SK-N-SH (cell line): ENCODE measurements at places on chromosomes 3 and 15. TPM values are rescaled to one million over a fixed set of nuclear protein-coding genes. Genes with fewer than 3 reads are reported as not detected.

GRCh38 chr3:89467898-89468363 lies 360.5 kb downstream of the EPHA3 start:
- no peak overlapping the region for H3K27ac ChIP-seq
- no peak for DNase-seq
- H3K36me3 ChIP-seq: no peaks in the 10 kb centered on the region
- H3K4me3 ChIP-seq: no peak overlapping the region
- H3K4me1 ChIP-seq: no peaks in the 10 kb centered on the region

DNA sequence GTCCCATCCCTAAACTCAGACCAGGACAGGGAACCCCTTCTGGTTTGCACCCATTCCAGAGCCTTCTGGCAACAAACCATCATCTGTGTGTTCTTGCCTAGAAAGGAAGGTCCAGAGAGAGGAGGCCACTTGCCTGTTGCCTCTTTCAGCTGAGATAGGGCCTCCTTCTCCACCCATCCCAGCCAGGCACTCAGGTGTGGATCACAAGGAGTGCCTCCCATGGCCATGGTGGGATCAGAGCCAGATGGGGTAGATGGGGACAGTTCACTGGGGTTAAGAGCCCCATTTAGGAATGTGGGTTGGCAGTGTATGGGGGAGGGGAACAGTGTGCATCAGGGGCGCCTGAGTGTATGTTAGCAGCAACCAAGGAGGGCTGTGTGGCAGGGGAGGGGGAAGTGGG lies 8.9 kb upstream of the CTDSPL start:
- no peak overlapping the region for H3K27ac ChIP-seq
- DNase-seq: no peak
- no peak overlapping the region for H3K4me3 ChIP-seq
- H3K27me3 ChIP-seq: no peaks in the 10 kb centered on the region
- H3K4me1 ChIP-seq: no peaks in the 10 kb centered on the region

DNA sequence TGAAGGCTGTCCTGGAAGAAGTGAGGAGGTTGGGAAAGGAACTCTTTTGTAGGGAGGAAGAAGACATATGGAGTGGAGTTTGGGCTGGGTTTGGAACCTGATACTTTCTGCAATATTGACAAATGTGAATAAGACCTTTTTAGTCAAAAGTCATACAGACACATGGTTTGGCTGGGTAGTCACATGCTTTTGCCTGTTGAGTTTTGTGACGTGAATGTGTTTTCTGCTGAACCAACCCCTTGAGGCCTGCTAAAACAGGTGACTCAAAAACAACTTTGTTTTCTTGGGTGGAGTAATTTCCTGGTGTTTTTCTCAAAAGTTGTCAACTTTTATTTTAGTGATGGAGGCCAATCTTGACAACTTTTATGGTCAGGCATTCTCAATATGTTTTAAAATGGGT lies 39.4 kb upstream of the CCR4 start:
- no peaks in the 10 kb centered on the region for H3K36me3 ChIP-seq
- H3K27me3 ChIP-seq: no peaks in the 10 kb centered on the region
- no peaks in the 10 kb centered on the region for H3K4me1 ChIP-seq
- H3K4me3 ChIP-seq: no peak overlapping the region; the same call in 1 of the 2 replicates

GRCh38 chr15:70523616-70524015 lies 239.7 kb downstream of the UACA start:
- no peak overlapping the region for H3K4me3 ChIP-seq
- H3K36me3 ChIP-seq: no peaks in the 10 kb centered on the region

DNA sequence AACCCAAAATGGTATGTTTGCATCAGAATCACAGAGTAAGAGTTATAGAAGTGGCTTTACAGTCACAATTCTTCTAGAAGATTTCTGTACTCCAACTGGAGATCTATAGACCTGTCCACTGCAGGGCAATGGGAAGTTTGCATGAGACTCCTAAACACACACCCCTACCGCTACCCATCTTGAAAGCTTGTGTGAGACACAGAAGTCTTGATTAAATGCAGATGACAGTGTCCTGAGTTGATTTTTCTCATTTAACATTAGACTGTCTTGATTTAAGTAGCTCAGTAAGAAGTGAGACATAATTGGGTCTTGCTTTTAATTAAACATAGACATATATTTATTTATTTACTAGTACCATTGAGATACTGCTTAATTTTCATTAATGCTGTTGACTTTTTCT lies 54.4 kb downstream of the CD47 start:
- H3K4me1 ChIP-seq: no peaks in the 10 kb centered on the region; the same call in 1 of the 2 replicates
- no peaks in the 10 kb centered on the region for H3K36me3 ChIP-seq
- H3K4me3 ChIP-seq: no peak overlapping the region
- H3K27me3 ChIP-seq: no peaks in the 10 kb centered on the region
- no peak for DNase-seq
- H3K27ac ChIP-seq: no peak overlapping the region

DNA sequence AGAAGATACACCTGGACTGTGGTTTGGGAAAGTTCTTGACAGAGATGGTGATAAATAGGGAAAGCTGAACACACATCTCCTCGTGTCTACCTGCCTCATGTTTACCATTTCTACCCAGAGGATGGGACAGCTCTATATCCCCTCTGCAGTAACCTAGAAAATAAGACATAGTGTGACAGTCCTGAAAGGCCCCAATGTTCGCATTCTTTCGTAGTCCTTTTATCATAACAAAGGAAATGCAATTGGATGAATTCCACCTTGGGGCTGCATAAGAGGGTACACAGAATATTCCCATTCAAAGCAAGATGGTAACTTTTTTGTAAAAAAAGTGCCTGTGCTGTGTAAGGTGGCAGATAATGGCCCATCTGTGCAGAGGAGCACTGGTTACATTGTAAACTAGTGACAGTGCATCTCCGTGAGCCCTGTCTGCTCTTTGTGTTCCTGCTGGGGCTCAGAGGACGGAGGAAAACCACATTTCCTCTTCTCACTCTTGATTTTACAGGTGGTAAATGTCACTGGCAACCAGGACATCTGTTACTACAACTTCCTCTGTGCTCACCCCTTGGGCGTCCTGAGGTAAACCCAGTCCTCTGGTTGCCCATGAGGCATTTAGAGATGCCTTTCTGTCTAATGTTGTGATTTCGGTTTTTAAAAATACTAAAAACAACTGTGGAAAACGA lies 74.3 kb downstream of the SIDT1 start:
- no peak for DNase-seq
- H3K27me3 ChIP-seq: no peaks in the 10 kb centered on the region
- no peak overlapping the region for H3K4me3 ChIP-seq
- no peak overlapping the region for H3K27ac ChIP-seq
- H3K36me3 ChIP-seq: no peaks in the 10 kb centered on the region

- no peak overlapping the region for H3K4me3 ChIP-seq
- no peak for DNase-seq
- no peaks in the 10 kb centered on the region for H3K4me1 ChIP-seq
- H3K27ac ChIP-seq: no peak overlapping the region
- H3K27me3 ChIP-seq: no peaks in the 10 kb centered on the region
Measured at GRCh38 chr3:144670571-144670970, 698.9 kb downstream of the DIPK2A start.

DNA sequence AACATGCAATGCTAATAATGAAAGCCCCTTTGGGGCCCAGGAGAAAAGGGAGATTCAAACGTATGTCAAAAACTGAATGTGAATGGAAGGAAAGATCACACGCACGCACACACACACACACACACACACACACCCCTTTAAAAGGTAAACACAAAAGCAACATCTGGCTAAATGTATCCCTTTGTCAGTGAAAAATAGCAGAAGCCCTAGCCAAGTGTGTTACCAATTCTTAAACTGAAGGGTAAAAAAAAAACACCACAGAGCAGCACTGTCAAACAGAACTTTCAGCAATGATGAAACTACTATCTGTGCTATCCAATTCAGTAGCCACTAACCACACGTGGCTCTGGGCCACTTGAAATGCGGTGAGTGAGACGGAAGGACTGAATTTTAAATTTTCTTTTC lies 4.9 kb downstream of the RFTN1 start:
- no peak for DNase-seq
- no peaks in the 10 kb centered on the region for H3K27me3 ChIP-seq
- H3K27ac ChIP-seq: peak overlapping the region; percentile 100; the same call in 1 of the 2 replicates
- peaks cover 4% of the 10 kb centered on the region; the same call in 1 of the 2 replicates for H3K4me1 ChIP-seq
- no peak overlapping the region for H3K4me3 ChIP-seq
- 0 out of 2 replicates have a peak, but pooled peaks cover 2% of the 10 kb centered on the region for H3K36me3 ChIP-seq

DNA sequence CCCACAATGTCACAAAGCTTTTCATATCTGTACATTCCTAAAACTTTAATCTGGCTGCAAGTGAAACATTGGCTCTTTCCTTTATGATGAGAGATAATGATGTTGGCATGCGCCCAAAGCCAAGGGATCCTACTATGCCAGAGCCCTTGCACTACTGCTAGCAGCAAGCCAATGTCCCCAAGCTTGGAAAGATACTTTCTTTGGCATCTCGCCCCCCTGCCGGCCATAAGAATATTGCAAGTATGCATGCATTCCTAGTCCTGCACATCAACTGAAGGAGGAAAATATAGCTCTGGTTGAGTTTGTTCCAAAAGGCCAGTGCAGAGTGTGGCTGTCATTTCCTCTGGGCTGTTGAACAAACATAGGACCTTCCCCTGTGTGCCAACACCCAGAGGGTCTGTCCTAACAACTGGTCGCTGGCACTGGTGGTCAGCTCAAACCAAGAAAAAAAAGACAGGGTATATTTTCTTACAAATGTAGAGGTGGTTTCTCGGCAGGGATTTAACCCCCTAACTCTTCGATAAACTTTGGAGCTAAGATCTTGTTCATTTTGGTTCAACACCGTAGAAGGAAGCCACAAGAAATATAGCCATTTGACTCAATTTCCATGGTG lies 120.9 kb upstream of the ZBED2 start:
- peak; percentile 53 for DNase-seq
- H3K27ac ChIP-seq: no peak overlapping the region
- peaks cover 22% of the 10 kb centered on the region for H3K36me3 ChIP-seq
- H3K4me1 ChIP-seq: peaks cover 10% of the 10 kb centered on the region
- H3K27me3 ChIP-seq: no peaks in the 10 kb centered on the region
- no peak overlapping the region for H3K4me3 ChIP-seq

GRCh38 chr15:40354408-40355171 lies 3.4 kb upstream of the DISP2 start:
- no peak overlapping the region for H3K27ac ChIP-seq
- peaks cover 36% of the 10 kb centered on the region for H3K4me1 ChIP-seq
- DNase-seq: peak; percentile 88
- no peaks in the 10 kb centered on the region for H3K27me3 ChIP-seq

The EPHA3 gene
- polyA plus RNA-seq: not detected in 2 replicates

The STARD5 gene
- polyA plus RNA-seq: 1.6 and 3.2 TPM in 2 replicates

The CASR gene
- polyA plus RNA-seq: not detected in 2 replicates
